ENCODE measurements at places on chromosomes 5 and 9. TPM values are rescaled to one million over a fixed set of nuclear protein-coding genes. Genes with fewer than 3 reads are reported as not detected.

RGS14 gene
- total RNA-seq = 8.2 TPM

WNT8A gene
- total RNA-seq = not detected

PAEP gene
- not detected for total RNA-seq

OR2S2 gene
- not detected for total RNA-seq

Measured in mesenteric fat pad (tissue), 1 donor.